ENCODE measurements at places on chromosomes 2 and 18.

DNA sequence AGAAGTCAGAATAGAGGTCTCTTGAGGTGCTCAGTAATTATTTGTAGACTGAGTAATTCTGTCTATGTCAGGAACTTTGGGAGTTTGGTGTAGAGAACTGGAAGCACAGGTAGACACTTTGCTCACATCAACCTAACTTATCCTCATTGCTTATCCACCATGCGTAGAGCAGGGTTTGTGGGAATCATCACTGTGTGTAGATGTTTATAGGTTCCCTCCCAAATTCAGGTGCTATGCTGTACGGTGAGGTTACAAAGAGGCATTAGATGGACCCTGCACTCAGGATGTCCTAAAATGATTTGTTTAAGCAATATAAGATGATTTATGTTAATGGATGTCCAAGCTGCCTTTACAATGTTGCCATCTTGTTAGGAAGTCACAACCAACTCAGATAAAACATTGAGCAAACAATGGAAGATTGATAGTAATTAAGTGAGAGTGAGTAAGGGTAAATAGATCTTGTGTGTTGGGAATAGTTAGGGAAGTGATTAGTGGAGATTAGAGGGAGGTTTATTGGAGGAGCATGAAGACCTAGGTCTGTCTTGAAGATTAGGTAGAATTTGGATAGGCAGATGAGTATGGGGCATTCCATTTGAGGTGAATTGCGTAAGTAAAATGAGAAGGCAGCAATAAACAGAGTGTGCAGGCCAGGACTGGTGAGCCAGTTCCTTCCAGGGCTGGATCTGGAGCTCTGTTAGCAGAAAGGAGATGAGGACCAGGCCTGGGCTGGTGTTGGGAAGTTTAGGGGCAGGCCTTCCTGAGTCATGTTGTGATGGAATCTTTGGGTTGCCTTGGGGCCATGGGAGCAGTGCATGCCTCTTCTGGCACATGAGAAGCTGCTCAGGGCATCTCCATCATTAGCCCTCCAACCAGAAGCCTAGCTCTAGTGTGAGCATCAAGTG, 12.1 kb downstream of the EPAS1 start:
- no peak for DNase-seq

- no peak for DNase-seq
These were observed 29.7 kb downstream of the IKZF2 start for GRCh38 chr2:213121690-213122089.

- no peak for DNase-seq
These were observed 88.1 kb downstream of the EPB41L3 start for GRCh38 chr18:5455674-5456073.

DNA sequence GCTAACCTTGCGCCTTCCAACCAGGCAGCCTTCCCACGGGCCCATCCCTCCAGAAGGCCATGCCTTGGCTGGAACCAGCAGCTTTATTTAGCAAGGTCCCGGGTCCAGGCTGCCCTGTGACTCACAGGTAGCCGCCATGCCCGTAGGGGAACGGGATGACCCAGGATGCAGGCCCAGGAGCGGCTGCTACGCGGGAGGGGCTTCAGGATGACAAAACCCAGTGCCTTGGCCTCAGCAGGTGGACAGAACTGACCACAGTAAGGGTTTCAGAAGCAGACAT, 63.3 kb downstream of the RTP5 start:
- DNase-seq = no peak

DNA sequence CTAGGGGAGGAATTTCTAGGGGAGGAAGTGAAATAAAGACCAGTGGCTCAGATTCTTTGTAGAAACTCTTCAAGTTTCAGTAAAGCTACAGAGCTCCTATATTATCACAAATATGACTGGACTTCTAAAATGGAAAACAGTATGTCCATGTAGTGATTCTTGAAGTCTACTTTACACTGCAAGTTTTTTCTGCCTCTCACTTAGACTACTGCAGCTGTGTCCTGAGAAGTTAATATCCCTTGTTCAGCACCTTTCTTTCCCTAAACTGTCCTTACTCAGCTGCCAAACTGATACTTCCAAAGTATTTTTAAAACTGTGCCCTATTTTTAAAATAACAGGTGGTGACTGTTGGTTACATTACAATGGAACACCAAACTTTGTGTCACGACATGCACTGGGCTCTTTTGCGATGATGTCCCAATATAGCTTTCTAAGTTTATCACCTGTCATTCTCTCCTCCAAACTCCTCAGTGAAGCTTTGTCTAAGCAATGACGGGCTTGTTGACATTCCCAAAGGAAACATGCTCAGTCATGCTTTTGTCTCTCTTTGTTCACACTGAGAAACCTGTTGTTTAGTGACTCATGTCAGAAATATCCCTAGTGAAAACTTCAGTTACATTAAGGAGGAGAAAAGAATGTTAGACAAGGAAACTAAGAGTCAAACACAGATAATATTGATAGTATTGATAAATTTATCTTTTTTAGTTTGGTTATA, 341.1 kb downstream of the ARL6IP6 start:
- no peak for DNase-seq

- no peak for DNase-seq
These were observed 329.5 kb upstream of the SYT4 start for GRCh38 chr18:43606795-43607194.

GRCh38 chr2:197575987-197576386, 60.1 kb downstream of the MOB4 start:
- no peak for DNase-seq

GRCh38 chr2:206801418-206802189, 36.2 kb downstream of the FASTKD2 start:
- no peak for DNase-seq

DNA sequence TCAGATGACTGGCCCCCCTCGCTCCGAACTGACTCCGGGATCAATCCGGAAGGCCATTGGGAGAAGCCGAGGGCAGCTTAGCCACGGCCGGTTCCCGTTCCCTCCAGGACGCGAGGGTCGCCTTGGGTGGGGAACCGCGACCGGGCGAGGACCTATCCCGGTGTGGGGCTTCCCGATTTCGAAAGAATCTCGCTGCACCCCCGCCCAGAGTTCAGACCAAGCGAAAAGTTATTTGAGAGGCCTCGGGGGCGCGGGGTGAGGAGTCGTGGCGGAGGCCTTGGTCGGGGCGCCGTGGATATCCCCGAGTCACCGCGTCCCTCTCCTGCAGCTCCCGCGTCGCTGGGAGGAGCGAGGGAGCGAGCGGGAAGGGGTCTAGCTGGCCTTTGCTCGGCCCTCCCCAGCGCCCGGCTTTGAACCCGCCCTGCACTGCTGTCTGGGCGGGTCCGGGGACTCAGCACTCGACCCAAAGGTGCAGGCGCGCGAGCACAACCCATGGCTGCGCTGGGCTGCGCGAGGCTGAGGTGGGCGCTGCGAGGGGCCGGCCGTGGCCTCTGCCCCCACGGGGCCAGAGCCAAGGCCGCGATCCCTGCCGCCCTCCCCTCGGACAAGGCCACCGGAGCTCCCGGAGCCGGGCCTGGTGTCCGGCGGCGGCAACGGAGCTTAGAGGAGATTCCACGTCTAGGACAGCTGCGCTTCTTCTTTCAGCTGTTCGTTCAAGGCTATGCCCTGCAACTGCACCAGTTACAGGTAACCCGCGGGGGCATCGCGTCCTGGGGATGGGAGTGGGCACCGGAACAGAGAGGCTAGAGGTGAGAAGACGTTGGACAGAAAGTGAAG, at the start of gene CYP27A1:
TSS of gene CYP27A1 (plus strand) at position 457 of the 837 bp plus-strand sequence. CDS start at position 493, 36 bp downstream.
- DNase-seq = no peak

GRCh38 chr18:56235481-56236013, 402.8 kb downstream of the TXNL1 start:
- no peak for DNase-seq

- no peak for DNase-seq
These were observed 585.7 kb upstream of the GCFC2 start for GRCh38 chr2:76296438-76296837.

DNA sequence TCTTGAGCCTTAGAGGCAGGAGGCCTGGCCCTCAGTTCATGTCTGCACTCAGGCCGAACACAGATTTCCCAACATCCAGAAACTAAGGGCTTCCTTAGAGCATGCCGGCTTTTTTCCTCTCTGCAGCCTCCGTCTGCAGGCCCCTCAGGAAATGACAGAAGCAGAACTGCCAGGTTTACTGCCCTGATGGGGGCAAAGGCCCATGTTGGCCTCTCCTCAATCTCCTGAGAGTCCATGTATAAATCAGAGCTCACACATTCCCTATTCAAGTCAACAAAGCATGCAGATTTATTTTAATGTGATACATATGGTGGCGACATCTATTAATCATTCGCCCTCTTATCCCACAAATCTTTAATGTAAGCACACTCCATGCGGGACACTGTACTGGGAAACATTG, 475.6 kb upstream of the HS6ST1 start:
- no peak for DNase-seq

- no peak for DNase-seq
These were observed 51.0 kb upstream of the ZNF516 start for GRCh38 chr18:76546088-76546435.

DNA sequence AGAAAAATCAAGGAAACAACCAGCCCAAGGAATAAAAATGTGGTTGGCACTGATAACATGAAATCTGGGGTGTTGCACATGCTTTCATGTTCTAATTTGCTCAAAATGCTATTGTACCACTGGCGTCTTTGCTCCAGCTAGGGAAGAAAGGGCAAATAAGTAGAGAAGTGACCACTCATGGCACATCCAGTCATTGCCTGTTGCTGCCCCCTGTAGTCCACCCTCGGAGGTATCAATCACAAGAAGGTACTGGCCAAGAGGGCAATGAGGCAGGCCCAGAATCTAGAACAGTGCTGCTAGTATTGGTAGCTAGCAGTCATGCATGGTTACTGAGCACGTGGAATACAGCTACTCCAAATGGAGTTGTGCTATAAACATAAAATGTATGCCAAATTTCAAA, 213.4 kb downstream of the CDCA7 start:
- DNase-seq = no peak

- no peak for DNase-seq
These were observed 1668.7 kb downstream of the SUCLG1 start for GRCh38 chr2:82790206-82791021.

- no peak for DNase-seq
These were observed 3.3 kb upstream of the ZBTB7C start for GRCh38 chr18:48412339-48412929.

DNA sequence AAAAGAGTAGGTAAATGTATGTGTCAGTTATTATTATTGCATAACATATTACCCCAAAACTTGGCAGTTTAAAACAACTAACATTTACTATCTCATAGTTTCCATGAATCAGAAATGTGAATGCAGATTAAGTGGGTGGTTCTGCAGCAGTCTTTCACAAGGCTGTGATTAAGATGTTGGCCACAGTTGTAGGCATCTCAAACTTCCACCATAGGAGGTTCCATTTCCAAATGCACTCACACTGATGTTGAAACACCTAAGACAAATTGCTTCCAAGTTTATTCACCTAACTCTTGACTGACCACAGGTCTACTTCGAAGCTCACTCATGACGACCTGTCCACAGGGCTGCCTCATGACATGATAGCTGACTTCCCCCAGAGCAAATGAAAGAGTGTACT, 360.8 kb downstream of the GRB14 start:
- no peak for DNase-seq

- no peak for DNase-seq
These were observed 27.1 kb downstream of the PID1 start for GRCh38 chr2:229243890-229244560.

DNA sequence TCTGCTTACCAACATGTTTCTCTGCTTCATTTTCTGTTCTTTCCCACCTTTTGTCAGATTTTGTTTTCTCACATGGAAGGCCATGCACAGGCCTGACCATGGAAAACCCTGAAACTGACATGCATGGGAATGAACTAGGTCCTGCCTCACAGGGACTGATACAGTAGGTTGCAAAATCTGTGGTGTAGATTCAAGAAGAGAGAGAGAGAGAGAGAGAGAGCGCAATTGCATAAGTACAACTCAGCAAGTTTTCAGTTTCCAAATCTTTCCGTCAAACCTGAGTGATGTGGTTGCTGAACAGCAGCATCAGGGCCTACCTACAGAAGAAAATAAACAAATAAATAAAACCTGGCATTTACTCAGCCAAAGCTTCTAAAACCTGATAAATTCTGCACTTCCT, 87.5 kb upstream of the RNF152 start:
- DNase-seq = no peak

DNA sequence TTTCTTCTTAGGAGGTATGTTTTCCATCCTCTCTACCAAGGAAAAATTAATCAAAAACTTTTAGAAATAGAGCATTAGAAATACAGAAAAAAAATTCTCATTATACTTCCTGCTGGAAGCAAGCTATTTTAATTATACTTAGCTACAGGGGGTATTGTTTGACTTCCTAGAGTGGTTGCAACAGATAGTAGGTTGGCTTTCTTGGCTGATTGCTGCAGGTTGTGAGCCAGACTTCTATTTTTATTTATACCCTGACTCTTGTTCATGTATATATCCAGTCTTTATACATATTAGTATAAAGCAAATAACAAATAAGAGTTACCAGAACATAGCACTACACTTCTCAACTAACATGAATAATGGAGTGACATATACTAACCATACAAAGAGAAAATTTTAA, 460.8 kb upstream of the REG3G start:
- no peak for DNase-seq
